Daoy (cell line): ENCODE measurements at places on chromosomes 1 and 21. TPM values are rescaled to one million over a fixed set of nuclear protein-coding genes. Genes with fewer than 3 reads are reported as not detected.

The HENMT1 gene
- total RNA-seq = not detected in 2 replicates

The PPP1R12B gene
- total RNA-seq = 8.4 and 12.5 TPM in 2 replicates

The DMBX1 gene
- total RNA-seq = 0.80 and 2.1 TPM in 2 replicates

The PHLDA3 gene
- 7.6 and 11.7 TPM in 2 replicates for total RNA-seq

The TESK2 gene
- 0.45 and 0.91 TPM in 2 replicates for total RNA-seq

The PHC2 gene
- 101 and 108 TPM in 2 replicates for total RNA-seq

The VTCN1 gene
- total RNA-seq = not detected in 2 replicates

- DNase-seq = no peak
These were observed 29.3 kb downstream of the C1orf141 start for GRCh38 chr1:67105508-67105907.

DNA sequence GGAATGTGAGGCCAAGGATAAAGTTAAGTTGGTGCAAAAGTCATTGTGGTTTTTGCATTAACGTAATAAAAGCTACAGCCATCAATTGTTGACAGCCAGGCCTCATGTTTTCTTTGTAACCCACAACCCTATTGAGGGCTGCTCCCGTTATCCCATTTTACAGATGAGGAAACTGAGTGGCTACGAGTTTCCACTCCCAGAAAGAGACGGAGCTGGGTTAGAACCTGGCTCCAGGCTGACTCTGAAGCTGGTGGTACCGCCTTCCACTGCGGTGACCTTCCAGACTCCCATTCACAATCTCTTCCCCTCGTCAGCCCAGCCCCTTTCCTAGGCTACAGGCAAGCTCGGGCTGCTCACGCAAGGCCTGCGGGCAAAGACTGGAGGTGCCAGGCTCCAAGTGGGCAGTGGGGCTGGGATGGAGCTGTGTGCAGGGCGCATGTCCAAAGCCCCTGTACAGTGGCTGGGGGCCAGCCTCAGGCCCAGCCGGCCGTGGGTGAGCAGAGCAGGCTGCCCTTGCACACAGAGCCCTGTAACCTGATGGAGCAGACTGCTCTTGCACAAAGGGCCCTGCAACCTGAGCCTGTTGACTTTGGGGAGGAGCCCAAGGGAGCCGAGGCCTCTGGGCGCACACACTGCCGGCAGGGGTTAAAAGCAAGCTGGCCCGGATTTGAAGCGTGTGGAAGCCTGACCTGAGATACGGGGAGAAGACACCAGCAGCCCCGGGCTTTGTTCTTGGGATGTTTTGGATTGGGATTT is 97.4 kb upstream of the TMPRSS2 start:
- no peak for DNase-seq

DNA sequence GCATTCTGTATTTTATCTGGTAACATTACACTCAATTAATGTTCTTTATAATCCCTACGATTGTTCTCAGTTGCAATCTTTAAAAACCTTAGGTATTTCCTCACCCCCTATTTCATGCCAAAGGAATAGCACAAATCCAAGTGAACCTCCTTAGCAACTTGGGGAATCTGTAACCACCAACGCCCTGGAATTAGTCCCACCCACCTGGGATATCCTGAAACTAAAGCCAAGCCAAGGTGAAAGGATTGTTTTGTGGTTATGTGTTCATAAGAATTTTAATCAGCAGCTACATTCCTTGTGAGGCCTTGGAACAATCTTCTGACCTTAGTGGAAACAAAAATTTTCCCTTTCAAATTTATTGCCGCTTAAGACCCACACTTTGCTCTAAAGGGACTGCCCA is 908.7 kb downstream of the TTLL7 start:
- no peak for DNase-seq

GRCh38 chr1:209697126-209697525 is 7.5 kb upstream of the HSD11B1 start:
- no peak for DNase-seq
